ENCODE measurements at places on chromosomes 2 and 18.

GRCh38 chr2:33607251-33607721, 8.2 kb upstream of the FAM98A start:
- no peak for DNase-seq
- H3K4me1 ChIP-seq: no peaks in the 10 kb centered on the region
- no peaks in the 10 kb centered on the region for H3K27me3 ChIP-seq

DNA sequence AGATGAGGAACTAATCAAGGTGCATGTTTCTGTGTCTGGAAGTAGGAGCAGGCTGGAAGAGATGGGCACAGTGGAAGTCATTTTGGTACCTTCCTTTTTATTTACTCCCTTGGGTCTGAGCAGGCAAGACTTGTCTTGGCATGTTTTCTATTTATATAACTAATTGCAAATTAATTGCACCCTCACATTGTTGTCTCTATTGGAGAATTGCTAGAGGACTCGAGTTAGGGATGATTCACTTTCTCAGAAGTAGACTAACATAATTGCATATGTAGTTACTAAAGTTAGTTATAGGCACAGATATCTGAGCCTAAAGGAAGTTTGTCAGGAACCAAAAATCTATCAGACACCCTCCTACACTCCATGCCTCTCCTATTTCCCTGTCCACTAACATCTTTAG, 92.8 kb upstream of the NRP2 start:
- H3K27me3 ChIP-seq: no peaks in the 10 kb centered on the region
- DNase-seq: no peak
- H3K27ac ChIP-seq: no peak overlapping the region
- no peaks in the 10 kb centered on the region for H3K4me1 ChIP-seq
- H3K4me3 ChIP-seq: no peak overlapping the region

- H3K27ac ChIP-seq: no peak overlapping the region
These were observed 191.6 kb upstream of the SLC14A2 start for GRCh38 chr18:45423659-45424058.

- H3K4me1 ChIP-seq: peaks cover 2% of the 10 kb centered on the region
- DNase-seq: no peak
- H3K36me3 ChIP-seq: peaks cover 4% of the 10 kb centered on the region
- peak overlapping the region; percentile 65 for H3K27ac ChIP-seq
- H3K27me3 ChIP-seq: no peaks in the 10 kb centered on the region
These were observed 203.4 kb downstream of the TPGS2 start for GRCh38 chr18:36625386-36625785.

- no peak for DNase-seq
- peak overlapping the region; percentile 56 for H3K27ac ChIP-seq
- no peaks in the 10 kb centered on the region for H3K36me3 ChIP-seq
- no peak overlapping the region for H3K4me3 ChIP-seq
- peaks cover 11% of the 10 kb centered on the region for H3K4me1 ChIP-seq
- no peaks in the 10 kb centered on the region for H3K27me3 ChIP-seq
These were observed 23.2 kb downstream of the MEMO1 start for GRCh38 chr2:31987454-31988220.

DNA sequence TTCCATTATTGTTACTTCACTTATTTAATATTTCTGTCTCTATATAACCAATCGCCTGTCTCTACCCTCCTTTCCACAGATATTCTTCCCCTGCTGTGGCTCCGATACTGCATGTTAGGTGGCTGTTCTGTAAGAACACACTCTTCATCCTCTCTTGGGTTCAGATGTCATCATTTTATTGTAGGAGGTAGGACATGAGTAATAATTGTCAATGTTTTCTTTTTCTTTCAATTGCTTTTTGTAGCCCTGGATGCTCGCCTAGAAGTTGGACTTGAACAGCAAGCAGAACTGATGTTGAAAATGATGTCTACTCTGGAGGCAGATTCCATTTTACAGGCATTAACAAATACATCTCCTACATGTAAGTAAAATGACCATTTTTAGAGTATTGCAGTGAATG, 128.6 kb downstream of the BIRC6 start:
- H3K4me3 ChIP-seq: no peak overlapping the region
- no peak for DNase-seq
- H3K4me1 ChIP-seq: no peaks in the 10 kb centered on the region
- H3K27ac ChIP-seq: no peak overlapping the region

GRCh38 chr2:234797566-234798250, 154.1 kb upstream of the SH3BP4 start:
- no peaks in the 10 kb centered on the region for H3K27me3 ChIP-seq
- no peaks in the 10 kb centered on the region for H3K36me3 ChIP-seq
- H3K4me1 ChIP-seq: no peaks in the 10 kb centered on the region
- no peak for DNase-seq
- H3K4me3 ChIP-seq: no peak overlapping the region

DNA sequence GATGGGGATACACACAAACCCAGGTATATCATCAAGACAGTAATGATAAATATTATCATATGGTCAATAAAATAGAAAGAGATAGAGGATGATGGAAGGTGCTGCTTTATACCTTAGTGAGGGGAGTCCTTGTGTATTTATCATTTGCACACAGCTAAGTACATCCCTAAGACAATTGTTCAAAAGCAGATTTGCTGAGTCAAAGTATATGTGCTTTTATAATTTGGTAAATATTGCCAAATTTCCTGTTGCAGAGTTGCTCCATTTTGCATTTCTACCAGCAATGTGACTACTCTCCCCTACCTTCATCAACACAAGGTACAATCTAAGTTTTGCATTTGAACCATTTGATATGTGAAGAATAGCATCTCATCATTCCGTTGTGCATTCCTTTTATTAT, 22.6 kb upstream of the PLEK start:
- no peak for DNase-seq
- H3K27me3 ChIP-seq: no peaks in the 10 kb centered on the region
- no peak overlapping the region for H3K27ac ChIP-seq
- H3K4me1 ChIP-seq: peaks cover 11% of the 10 kb centered on the region

DNA sequence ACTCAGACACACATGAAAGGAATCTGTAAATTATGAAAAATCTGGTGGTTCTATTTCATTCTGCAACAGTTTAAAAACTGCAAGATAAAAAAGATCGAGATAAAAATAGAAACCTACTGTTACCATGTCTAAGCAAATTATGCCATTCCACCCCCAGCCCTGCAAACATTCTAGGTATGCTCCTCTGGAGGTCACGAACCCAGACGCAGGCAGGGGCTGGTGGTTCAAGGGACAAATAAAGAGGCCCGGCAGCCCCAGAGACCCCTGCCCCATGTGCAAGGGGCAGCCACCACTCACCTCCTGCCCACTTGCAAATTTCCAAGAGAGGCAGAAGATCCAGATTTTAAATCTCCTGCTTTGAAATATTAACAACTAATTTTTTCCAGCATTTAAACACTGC, 210.5 kb downstream of the ANAPC1 start:
- DNase-seq: no peak
- H3K4me3 ChIP-seq: no peak overlapping the region
- H3K36me3 ChIP-seq: no peaks in the 10 kb centered on the region
- no peak overlapping the region for H3K27ac ChIP-seq
- H3K4me1 ChIP-seq: no peaks in the 10 kb centered on the region

- DNase-seq: no peak
- H3K27me3 ChIP-seq: no peaks in the 10 kb centered on the region
- no peaks in the 10 kb centered on the region for H3K36me3 ChIP-seq
- H3K27ac ChIP-seq: no peak overlapping the region
- no peaks in the 10 kb centered on the region for H3K4me1 ChIP-seq
These were observed 53.3 kb downstream of the GULP1 start for GRCh38 chr2:188345020-188345419.

- H3K36me3 ChIP-seq: no peaks in the 10 kb centered on the region
- H3K4me3 ChIP-seq: no peak overlapping the region
- H3K27ac ChIP-seq: no peak overlapping the region
- peaks cover 4% of the 10 kb centered on the region for H3K4me1 ChIP-seq
These were observed 26.6 kb downstream of the BIN1 start for GRCh38 chr2:127080226-127080937.

DNA sequence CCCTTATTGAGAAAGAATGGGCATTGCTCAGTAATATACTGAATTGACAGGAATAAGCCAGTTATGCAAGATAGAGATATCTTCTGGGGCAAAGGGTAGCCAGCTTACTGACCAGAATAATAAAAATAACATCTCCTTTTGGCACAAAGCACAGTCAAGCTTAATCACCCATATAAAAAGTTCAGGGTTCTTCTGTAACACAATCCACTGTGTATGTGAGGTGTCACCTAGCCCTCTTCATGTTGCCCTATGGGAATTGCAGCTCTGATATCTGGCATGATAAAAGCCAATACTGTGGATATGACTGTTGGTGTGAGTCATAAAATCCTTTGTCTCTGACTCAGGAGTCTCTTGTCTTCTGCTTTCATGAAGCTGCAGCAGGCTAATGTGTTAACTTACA, 90.8 kb downstream of the DSEL start:
- H3K4me3 ChIP-seq: no peak overlapping the region
- no peak for DNase-seq
- no peaks in the 10 kb centered on the region for H3K36me3 ChIP-seq
- H3K27me3 ChIP-seq: no peaks in the 10 kb centered on the region
- no peaks in the 10 kb centered on the region for H3K4me1 ChIP-seq

GRCh38 chr2:176997074-176997791, 215.4 kb upstream of the HNRNPA3 start:
- no peak overlapping the region for H3K27ac ChIP-seq
- no peaks in the 10 kb centered on the region for H3K27me3 ChIP-seq
- no peaks in the 10 kb centered on the region for H3K4me1 ChIP-seq
- H3K36me3 ChIP-seq: no peaks in the 10 kb centered on the region

- H3K4me3 ChIP-seq: no peak overlapping the region
- H3K27me3 ChIP-seq: no peaks in the 10 kb centered on the region
- H3K27ac ChIP-seq: no peak overlapping the region
- H3K4me1 ChIP-seq: peaks cover 25% of the 10 kb centered on the region
These were observed 22.0 kb downstream of the EPC2 start for GRCh38 chr2:148666555-148666954.

DNA sequence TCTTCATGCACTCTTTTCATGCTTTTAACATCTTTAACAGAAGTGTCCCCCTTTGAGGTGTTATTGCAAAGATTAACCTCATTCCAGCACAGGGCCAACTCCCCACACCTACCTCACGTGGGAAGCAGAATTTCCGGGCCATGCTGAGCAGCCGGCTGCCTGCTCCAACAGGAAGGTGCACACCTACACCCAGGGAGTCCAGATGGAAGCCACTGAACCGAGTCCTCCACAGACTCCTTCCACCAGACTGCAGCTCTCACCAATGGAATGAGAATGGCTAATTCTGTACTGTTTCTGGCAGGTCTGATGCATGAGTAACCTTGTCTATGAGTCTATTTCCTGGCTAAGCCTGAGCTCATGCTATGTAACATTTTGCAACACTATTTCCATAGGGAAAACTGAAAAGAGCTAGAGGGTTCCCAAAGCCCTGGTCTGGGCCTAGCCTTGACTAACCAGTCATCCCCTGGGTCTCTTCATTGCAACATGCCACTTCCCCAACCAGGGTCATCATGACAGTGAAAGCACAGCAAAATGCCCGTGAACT, 11.0 kb downstream of the ERFE start:
- H3K4me1 ChIP-seq: no peaks in the 10 kb centered on the region
- H3K4me3 ChIP-seq: no peak overlapping the region
- H3K27ac ChIP-seq: no peak overlapping the region

DNA sequence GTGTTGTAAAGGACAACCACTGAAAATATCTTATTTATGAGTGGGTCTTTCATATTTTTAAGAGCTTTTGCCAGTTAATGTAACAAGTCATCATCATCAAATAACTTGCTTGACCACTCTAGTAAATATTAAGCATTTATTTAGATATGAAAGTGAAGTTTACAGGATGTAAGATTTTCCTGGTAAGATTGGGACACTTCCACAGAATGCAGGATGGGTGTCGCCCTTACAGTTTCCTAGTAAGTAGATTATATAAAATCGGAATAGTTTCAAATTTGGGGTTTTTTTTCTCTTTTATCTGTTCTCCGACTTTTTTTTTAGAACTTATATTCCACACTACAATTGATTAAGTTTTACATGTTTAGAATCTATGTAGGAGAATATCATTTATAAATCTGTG, 14.8 kb upstream of the SLC40A1 start:
- DNase-seq: no peak
- no peak overlapping the region for H3K4me3 ChIP-seq
- no peaks in the 10 kb centered on the region for H3K27me3 ChIP-seq
- no peaks in the 10 kb centered on the region for H3K36me3 ChIP-seq
- H3K4me1 ChIP-seq: no peaks in the 10 kb centered on the region

- no peaks in the 10 kb centered on the region for H3K36me3 ChIP-seq
- H3K4me1 ChIP-seq: peaks cover 11% of the 10 kb centered on the region
- no peaks in the 10 kb centered on the region for H3K27me3 ChIP-seq
- peak; percentile 42 for DNase-seq
- H3K4me3 ChIP-seq: no peak overlapping the region
- H3K27ac ChIP-seq: no peak overlapping the region
These were observed 104.2 kb downstream of the TPGS2 start for GRCh38 chr18:36724591-36725001.

- H3K4me3 ChIP-seq: no peak overlapping the region
- H3K4me1 ChIP-seq: peaks cover 47% of the 10 kb centered on the region
- no peak for DNase-seq
- H3K27ac ChIP-seq: no peak overlapping the region
- no peaks in the 10 kb centered on the region for H3K36me3 ChIP-seq
These were observed 3.7 kb upstream of the LIMS2 start for GRCh38 chr2:127678991-127679390.

All from heart left ventricle (tissue), 16 donors.